ENCODE measurements at places on chromosomes 3 and 15.
A peak's percentile ranks its signal among the peaks of the same experiment; 100 is the strongest.

DNA sequence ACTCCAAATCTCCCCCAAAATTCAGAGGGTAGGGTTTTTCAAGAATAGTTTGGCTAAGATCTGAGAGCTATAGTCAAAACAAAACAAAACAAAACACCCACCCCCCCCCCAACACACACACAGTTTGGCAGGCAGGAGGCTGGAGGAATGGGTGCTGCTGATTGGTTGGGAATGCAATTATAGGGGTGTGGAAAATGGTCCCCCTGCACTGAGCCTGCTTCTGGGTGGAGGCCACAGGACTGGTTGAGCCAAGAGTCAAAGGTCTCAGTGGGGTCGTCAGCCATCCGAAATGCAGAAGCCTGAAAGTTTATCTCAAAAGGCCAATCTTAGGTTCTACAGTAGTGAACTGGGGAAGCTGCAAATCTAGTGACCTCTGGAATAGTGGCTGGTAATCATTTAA lies 2.5 kb upstream of the HACD2 start:
- no peak for DNase-seq

GRCh38 chr15:98523912-98524662 lies 124.3 kb upstream of the IGF1R start:
- DNase-seq: no peak

- DNase-seq: no peak
Measured at GRCh38 chr3:159668990-159669476, 319.6 kb upstream of the IL12A start.

DNA sequence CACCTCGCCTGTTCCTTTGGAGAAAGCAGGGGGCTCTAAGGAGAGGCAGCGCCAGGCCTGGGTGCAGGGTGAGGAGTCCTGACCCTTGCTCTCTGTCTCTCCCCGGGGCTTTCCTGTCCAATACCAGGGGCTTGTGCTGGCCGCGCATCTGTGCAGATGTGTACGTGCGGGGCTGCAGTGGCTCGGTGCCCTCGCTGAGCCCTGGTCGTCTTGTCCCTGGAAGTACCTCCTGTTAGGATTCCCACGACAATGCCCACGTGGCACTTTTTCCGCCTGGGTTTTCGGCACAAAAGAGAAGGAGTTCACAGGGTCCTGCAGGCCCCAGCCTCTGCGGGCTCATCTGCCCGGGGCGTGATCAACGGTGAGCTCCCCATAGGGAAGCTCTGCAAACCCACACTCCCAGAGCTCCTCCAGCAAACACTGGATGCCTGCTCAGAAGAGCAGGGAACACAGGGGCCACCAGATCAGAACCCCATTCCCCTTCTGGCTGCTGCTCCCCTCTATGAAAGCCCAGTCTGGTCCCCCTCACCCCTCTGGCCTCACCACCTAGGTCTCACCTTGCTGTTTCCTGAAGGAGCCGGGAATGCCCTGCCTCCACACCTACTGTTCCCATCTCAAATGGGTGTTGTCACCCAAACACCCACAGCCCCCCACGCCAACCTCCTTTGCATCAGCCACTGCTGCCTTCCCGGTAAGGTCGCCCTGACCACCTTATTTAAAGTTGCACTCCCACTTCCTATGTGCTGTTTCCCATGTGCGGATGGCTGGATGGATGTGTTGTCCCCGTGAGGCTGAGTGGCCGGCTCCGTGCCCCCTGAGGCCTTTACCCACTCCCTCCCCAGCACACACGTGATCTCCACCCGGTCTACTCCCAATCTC lies 62.6 kb upstream of the PRR20G start:
- DNase-seq: no peak

- peak; percentile 8 for DNase-seq
Measured at GRCh38 chr15:58070801-58071418, 5.4 kb upstream of the ALDH1A2 start.
